ENCODE measurements at places on chromosomes 4 and X.

DNA sequence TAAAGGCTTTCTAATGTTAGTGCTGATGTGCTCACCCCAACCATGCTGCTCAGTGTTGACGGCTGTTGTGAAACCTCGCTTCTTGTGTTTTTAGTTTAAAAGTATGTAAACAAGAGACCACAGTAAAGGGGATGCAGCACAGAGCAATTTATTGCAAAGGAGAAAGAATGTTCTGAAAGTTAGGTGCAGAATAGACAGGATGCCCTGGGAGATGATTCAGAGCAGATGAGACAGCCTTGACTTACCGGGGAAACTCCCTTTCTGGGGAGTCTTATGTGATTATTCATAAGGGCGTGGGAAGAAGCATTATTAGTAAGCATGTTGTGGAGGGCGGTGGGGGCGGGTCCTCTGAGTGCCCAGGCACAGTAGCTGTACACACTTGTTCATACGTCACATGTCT is 47.7 kb downstream of the EVC start:
- DNase-seq = peak; percentile 79

- DNase-seq = no peak
These were observed 96.5 kb downstream of the ARHGAP10 start for GRCh38 chr4:147828331-147828905.

GRCh38 chrX:39721566-39722279 is 376.0 kb downstream of the BCOR start:
- DNase-seq = no peak

DNA sequence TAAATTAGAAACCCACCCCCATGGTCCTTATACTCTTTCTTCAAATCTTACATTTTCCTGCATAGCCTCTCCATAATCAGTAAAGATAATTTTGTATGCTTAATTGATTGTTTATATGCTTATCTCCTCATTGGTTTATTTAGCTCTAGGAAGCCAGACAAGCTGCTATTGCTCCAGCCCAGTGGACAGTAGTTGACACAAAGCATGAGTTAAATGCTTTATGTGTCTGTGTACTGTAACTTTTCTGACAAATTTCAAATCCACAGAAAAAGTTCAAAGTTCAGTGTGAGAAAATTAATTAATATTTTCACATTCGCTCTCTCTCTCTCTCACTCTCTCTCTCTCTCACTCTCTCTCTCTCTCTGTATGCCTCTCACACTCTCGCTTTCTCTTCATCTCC is 181.7 kb downstream of the GABRB1 start:
- no peak for DNase-seq

DNA sequence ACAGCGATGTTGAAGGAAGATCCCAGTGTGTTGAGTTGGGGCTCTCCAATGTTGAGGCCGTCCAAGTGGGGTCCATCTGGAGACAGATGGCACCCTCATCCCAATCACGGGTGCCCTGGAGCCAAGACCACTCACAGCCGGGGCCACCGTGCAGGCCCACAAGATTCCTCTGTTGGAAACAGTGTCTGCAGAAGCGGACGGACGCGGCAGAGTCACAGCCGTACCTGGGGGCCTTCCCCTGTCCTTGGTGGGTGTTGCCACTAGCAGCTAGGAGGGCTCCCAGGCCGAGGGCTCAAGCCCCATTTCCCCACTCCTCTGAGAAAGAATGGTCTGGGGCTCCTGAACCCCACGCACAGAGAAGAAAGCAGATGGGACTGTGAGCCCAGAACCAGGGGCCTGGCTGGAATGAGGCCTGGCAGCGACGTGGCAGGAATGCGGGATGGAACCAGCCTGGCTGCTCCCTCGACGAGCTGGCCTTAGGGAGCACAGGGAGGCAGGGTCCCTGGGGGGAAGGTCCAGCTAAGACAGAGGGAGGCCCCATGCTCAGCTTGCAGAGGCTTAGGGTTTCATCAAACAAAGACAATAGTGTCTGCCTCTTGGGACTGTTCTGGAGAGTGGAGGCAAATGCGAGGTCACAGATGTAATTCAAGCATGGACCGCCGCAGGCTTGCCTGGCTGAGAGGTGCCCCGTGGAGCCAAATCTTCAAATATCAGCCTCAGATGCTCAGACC is 228.9 kb downstream of the AFAP1 start:
- DNase-seq = no peak

GRCh38 chrX:47573341-47574075 is 8.7 kb upstream of the TIMP1 start:
- no peak for DNase-seq

GRCh38 chr4:184347251-184348239 is 126.8 kb downstream of the IRF2 start:
- DNase-seq = no peak

GRCh38 chr4:131258361-131258760 is 1890.7 kb upstream of the PCDH10 start:
- no peak for DNase-seq

- no peak for DNase-seq
These were observed 143.5 kb downstream of the HNRNPD start for GRCh38 chr4:82230306-82230705.

GRCh38 chr4:8763966-8764901 is 107.4 kb downstream of the HMX1 start:
- DNase-seq = no peak

GRCh38 chr4:33262824-33263223 is 2542.7 kb downstream of the PCDH7 start:
- DNase-seq = no peak

- no peak for DNase-seq
These were observed 19.1 kb downstream of the VSIG4 start for GRCh38 chrX:66020631-66021334.

DNA sequence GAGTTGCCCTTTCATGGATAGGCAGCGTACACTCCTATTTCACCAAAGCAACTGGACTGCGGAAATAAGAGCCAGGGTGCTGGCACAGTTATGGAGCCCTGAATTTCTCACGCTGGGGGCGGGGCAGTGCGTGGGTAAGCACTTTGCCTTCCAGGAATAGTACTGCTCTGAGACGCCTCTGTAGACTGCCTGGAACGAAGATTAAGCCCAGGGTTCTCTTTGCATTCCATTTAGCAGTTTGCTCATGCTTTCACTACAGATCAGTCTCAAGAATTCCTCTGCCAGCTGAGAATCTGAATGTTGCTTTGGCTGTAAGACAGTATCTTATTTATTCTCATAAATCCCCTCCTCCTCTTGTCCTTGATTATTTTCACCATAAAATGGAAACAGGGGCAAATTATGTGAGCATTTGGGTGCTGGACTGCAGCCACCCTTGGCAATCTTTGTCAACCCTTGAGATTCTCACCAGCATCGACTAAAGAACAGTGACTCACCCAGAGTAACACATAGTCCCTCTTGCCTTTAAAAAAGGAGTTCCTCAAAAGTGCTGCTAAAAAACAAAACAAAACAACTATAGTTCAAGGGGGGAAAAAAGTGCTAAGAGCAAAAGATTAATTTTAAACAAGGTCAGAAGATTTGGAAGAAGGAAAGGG is 88.9 kb upstream of the CITED1 start:
- no peak for DNase-seq

DNA sequence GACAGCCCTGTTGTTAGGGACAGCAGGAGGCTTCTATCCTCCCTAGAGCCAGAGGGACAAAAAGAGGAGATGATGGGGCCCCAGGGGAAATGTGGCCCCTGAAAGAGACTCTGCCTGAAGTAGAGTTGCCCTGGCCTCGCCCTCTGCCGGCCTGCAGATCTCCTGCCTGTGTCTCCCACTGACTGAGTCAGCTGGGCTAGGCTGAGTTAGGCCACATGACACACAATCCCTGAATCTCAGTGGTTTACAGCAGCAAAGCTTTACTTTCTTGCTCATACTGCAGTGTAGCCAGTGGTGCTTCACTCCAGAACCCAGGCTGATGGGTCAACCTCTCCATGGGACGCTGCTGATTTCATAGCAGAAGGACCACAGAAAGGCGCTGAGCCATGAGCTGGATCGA is 23.5 kb downstream of the DRD5 start:
- DNase-seq = no peak

DNA sequence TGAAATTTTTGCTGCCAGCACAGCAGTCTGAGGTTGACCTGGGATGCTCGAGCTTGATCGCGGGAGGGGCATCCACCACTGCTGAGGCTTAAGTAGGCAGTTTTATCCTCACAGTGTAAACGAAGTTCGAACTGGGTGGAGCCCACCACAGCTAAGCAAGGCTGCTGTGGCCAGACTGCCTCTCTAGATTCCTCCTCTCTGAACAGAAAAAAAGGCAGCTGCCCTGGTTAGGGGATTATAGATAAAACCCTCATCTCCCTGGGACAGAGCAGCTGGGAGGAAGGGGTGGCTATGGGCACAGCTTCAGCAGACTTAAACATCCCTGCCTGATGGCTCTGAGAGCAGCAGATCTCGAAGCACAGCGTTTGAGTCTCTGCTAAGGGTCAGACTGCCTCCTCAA is 314.6 kb downstream of the STPG2 start:
- DNase-seq = no peak

DNA sequence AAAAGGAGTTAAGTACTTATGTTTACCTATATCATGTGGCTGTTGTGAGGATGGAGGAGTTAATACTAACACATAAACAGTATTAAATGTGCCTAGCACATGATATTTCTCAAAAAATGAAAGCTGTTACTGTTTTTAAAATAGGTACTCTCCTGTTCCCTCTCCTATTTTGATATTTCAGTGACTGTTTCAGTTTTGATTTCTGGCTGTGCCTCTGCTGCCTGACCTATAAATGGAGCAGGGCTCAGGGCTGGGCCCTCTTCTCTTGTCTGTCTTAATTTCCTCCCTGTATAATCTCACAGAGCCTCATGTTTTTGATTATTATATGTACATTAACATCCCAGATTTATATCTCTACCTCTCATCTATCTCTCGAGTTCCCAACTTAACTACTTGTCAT is 93.3 kb downstream of the UGT8 start:
- no peak for DNase-seq

GRCh38 chr4:3484057-3484973 is 21.2 kb downstream of the DOK7 start:
- DNase-seq = no peak

GRCh38 chr4:82293304-82293703 is 80.5 kb downstream of the HNRNPD start:
- peak; percentile 26 for DNase-seq

GRCh38 chr4:138890891-138891570 is 124.5 kb upstream of the NOCT start:
- no peak for DNase-seq

DNA sequence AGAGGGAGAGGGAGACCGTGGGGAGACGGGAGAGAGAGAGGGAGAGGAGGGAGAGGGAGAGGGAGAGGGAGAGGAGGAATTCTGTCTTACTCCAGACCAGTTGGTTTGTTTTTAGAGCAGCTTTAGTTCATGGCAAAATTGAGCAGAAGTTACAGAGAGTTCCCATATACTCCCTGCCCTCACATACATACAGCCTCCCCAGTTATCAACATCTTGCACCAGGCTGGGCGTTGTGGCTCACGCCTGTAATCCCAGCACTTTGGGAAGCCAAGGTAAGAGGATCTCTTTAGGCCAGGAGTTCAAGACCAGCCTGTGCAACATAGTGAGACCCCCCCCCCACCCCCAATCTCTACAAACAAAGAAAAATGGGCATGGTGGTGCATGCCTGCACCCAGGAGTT is 79.8 kb upstream of the OGT start:
- no peak for DNase-seq

DNA sequence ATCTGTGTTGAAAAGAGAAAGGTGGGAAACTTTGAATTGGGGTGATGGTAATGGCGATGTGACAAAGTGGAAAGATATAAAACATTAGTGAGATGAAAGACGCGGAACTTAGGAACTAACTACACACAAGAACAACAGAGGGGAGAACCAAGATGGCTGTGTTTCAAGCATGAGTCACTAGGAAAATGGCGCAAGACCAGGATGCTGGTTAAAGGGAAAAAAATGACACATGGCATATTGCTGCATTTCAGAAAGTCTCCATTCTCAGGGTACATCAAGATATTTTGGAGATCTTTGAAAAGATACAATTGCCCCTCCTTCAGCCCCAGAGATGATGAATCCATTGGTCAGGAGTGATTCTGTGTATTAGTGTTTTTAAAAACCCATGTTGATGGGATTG is 164.4 kb downstream of the FBXO8 start:
- no peak for DNase-seq

- DNase-seq = no peak
These were observed 749.4 kb downstream of the GRID2 start for GRCh38 chr4:93053140-93053539.

DNA sequence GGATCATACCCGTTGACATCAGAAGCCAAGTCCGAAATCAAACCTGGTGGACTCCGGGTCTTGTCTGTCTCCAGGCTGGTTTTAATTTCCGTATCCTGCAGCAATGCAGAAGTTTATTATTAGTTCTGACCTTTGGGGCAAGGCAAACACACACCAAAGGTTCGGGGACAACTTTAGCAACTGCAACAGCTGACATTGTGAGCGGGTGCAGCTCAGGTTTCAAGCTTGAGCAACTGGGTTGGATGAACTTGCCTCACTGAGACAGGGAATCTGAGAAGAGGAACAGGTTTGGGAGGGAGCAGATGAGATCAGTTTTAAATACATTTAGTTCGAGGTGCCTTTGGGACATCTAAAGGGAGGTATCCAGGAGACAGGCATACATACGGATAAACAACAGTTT is 110.7 kb downstream of the GNL3L start:
- no peak for DNase-seq

DNA sequence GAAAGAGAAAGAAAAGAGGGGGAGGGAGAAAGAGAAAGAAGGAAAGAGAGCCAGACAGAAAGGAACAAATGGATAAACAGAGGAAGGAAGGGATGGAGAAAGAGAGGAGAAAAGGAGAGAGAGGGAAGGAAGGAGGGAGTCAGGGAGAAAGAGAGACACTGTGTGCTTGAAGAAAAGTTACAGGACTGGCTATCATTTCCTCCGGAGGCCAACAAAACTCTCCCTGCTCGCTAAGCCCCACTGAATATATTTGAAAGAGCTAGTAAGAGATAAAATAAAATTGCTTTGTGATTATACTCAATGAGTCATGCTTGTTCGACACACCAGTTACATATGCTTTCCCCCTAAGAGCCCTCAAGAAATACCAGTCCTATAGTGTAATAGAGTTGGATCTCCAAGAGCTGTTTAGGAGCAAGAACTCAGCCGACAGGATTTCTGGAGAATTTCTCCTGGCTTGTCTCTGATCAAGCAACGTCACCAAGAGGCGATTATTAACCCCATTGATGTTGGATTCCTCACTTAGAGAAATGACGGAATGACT is 102.2 kb downstream of the MXRA5 start:
- no peak for DNase-seq

All from activated CD4-positive, alpha-beta T cell treated with anti-CD3 and anti-CD28 coated beads, Interleukin-2, Interleukin-4, amounts not matched to agents 100 ng/mL and 50 ng/mL, durations not matched to agents 16 hours and 8 hours (primary cell).